ENCODE measurements at places on chromosomes 12 and 14. TPM values are rescaled to one million over a fixed set of nuclear protein-coding genes. Genes with fewer than 3 reads are reported as not detected.
A peak's percentile ranks its signal among the peaks of the same experiment; 100 is the strongest.

The ITGA7 gene
- 28.4 TPM for total RNA-seq

The CDC42BPB gene
- 88.5 TPM for total RNA-seq

The AMN gene
- total RNA-seq = 24.7 TPM

The CFAP251 gene
- total RNA-seq = 35.4 TPM

The CCDC38 gene
- total RNA-seq = 0.15 TPM

DNA sequence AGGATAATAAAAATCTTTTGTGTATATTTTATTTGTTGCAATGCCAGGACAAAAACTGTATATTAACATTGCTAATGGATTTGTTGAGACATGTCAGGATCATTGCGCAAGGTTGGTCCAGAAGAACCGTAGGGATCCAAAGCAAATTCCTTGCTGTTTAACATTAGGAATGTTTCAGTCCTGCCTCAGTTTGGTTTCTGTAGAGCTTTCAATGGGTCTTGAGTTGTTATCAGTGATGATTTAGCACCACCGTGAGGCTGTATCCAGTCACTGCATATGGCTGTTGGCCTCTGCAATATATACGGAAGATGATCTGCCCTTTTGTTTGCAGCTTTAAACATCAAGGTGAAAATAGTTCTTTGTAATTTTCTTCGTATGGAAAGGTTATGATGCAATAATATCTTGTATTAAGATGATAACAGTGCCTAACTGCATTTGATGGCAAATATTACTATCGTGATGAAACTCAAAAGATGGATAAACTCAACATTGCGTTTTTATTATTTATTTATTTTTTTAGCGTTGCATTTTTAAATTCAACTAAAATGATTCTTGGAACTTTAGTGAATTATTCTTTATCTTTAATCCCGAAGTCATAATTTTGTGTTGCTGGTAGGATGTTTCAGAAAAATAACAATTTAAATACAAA, 231.2 kb downstream of the AKAP6 start:
- peak; percentile 82 for DNase-seq
- no peaks in the 10 kb centered on the region for H3K27me3 ChIP-seq
- H3K4me3 ChIP-seq = no peak overlapping the region
- H3K27ac ChIP-seq = peak overlapping the region; percentile 65
- H3K4me1 ChIP-seq = peaks cover 13% of the 10 kb centered on the region
- no peaks in the 10 kb centered on the region for H3K36me3 ChIP-seq

DNA sequence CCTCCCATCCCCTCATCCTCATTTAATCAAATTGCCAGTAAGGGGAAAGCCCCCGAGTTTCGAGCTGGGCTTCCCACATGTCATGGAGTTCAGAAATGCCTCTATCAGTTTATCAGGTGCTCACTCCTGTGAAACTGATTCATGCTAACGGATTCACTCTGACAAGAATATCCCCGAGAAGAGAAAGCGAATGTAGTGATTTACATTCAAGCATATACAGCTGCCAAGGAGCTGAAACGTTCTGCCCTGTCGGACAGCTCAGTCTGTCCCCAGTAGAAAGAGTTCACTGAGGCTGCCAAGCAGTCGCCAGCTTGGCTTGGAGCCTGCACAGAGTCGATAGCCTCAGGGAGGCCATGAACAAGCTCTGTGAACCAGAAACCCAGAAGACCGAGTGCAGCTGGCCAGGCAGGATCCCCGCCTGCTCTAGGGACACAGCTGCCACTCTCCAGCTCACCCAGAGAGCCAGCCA, 88.4 kb downstream of the TMCC3 start:
- no peak overlapping the region for H3K4me3 ChIP-seq
- no peaks in the 10 kb centered on the region for H3K36me3 ChIP-seq
- no peaks in the 10 kb centered on the region for H3K4me1 ChIP-seq

DNA sequence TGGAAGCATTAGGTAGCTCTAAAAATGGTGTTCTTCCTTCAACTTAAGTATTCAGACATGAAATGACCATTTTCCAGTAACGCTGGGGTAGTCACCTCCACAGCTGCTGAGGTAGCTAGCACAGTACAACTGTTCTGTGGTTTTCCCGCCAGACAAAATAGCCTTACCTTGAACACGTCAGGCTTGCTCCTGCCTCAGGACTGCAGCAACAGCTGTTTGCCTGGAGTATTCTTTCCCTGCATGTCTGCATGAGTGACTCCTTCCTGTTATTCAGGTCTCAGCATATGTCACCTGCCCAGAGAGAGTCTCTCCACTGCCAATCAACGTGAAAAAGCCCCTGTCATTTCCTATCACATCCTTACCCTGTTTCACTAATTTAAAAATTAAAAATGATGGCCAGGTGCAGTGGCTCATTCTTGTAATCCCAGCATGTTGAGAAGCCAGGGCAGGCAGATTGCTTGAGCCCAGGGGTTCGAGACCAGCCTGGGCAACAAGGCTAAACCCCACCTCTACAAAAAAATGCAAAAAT, 37.9 kb downstream of the WDR89 start:
- DNase-seq = no peak
- H3K4me3 ChIP-seq = no peak overlapping the region
- no peaks in the 10 kb centered on the region for H3K27me3 ChIP-seq

DNA sequence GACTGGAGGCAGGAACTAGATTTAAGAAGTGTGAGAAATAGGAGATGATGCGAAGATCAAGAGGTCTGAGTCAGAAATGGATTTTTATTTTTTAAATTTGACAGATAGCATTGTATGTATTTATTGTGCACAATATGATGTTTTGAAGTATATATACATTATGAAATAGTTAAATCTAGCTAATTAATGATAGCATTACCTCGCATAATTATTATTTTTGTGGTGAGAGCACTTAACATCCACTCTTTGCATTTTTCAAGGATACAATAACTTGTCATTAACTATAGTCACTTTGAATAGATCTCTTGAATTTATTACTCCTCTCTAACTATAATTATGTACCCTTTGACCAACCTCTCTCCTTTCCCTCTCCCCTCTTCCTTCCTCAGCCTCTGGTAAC, 3.7 kb downstream of the SMOC1 start:
- H3K4me3 ChIP-seq = no peak overlapping the region
- H3K4me1 ChIP-seq = no peaks in the 10 kb centered on the region
- H3K36me3 ChIP-seq = no peaks in the 10 kb centered on the region
- no peak overlapping the region for H3K27ac ChIP-seq

DNA sequence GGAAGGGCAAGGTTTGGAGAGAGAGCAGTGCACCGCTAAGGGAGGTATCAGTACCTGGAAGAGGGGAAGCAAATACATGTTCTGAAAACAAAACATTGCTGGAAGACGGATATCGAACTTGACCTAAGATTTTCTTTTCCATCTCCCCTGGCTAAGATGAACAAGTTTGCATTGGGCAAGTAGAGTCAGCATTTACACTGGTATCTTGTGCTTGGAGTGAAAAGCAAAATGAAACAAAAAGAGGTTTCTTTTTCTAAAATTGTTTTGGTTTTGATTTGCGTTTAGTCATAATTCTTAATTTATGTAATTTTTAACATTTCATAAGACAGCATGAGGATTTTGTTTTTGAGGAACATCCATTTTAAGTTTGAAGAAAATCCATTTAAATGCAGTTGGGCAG, 881.6 kb downstream of the NRXN3 start:
- H3K27ac ChIP-seq = no peak overlapping the region
- H3K4me3 ChIP-seq = no peak overlapping the region
- no peaks in the 10 kb centered on the region for H3K27me3 ChIP-seq
- no peaks in the 10 kb centered on the region for H3K4me1 ChIP-seq
- H3K36me3 ChIP-seq = no peaks in the 10 kb centered on the region

GRCh38 chr14:56608689-56609088, 29.1 kb downstream of the TMEM260 start:
- no peak overlapping the region for H3K27ac ChIP-seq
- H3K36me3 ChIP-seq = no peaks in the 10 kb centered on the region
- H3K27me3 ChIP-seq = no peaks in the 10 kb centered on the region
- no peak for DNase-seq
- no peaks in the 10 kb centered on the region for H3K4me1 ChIP-seq

- peaks cover 4% of the 10 kb centered on the region for H3K4me1 ChIP-seq
- no peak overlapping the region for H3K27ac ChIP-seq
- no peak overlapping the region for H3K4me3 ChIP-seq
- H3K36me3 ChIP-seq = peaks cover 4% of the 10 kb centered on the region
- no peaks in the 10 kb centered on the region for H3K27me3 ChIP-seq
These were observed 102.4 kb downstream of the ESR2 start for GRCh38 chr14:64191756-64192155.

GRCh38 chr12:132483612-132484011, 6.3 kb upstream of the FBRSL1 start:
- no peak overlapping the region for H3K4me3 ChIP-seq
- no peak overlapping the region for H3K27ac ChIP-seq
- no peak for DNase-seq

DNA sequence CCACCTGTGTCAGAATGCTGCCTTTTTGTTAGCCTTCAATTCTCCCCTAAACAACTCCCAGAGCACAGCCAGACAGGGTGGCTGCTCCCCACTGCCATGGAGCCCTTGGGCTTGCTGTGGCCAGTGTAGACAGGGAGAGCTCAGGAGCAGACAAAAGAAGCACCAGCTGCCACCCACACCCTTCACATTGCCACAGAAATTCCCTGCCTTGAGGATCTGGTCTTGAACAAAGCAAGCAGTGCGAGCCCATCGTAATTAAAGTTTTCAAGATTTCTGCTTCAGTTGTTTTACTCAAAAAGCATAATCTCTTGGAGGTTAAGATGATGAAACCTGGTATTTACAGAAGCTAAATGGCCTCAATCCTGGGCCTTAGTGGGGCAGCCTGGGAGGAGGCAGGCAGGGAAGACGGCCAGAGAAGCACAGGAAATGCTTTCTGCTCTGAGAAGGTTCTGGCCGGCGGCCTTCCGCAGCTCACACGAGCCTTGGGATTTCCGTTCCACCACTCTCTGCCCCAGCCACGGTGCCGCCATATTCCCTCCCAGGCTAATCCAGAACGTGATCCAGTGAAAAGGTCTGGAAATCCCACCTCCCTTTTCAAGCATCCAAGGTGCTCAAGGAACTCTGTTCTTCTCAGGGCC, 535.2 kb downstream of the BCL11B start:
- H3K27ac ChIP-seq = no peak overlapping the region
- no peaks in the 10 kb centered on the region for H3K4me1 ChIP-seq
- no peaks in the 10 kb centered on the region for H3K36me3 ChIP-seq
- no peak overlapping the region for H3K4me3 ChIP-seq

DNA sequence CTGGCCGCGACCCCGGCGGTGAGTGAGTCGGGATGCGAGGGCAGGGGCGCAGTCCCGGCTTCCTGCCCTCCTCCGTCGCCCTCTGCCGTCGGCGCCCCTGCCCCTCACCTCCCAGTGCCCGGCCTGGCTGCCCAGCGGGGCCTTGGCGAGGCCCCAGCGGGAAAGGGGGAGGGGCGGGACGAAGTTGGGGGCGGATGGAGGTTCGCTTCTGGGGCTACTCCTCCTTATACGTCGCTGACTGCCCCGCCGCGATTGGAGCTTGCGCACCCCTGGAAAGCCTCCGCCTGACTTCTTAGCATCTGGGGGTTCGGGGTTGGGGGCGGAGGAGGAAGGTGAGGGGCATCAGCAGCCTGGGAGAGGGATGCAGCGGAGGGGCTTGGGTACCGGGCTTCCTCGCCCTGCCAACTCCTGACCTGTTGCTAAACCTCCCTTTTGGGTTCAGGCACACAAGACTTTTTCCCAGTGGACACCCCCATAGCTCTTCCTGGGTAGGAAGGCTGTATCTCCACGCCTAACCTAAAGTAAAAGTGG, 406 bp downstream of the TMEM263 start:
- peak; percentile 87 for DNase-seq
- no peaks in the 10 kb centered on the region for H3K4me1 ChIP-seq
- peak overlapping the region; percentile 98 for H3K4me3 ChIP-seq
- H3K27ac ChIP-seq = peak overlapping the region; percentile 99

DNA sequence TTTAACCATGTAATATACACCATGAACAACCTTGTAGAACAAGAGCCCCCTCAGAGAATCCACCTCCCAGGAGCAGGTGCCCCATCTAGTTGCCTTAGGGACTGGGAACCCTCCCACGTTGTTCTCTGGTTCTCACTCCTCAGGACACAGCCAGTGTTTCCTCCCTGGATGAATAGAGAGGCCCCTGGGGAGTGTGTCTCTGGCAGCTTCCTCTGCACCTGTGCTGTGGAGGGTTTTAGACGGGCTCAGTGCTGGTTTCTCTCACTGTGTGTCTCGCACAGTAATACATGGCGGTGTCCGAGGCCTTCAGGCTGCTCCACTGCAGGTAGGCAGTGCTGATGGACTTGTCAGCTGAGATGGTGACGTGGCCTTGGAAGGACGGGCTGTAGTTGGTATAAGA, 581.3 kb downstream of the TMEM121 start:
- no peak overlapping the region for H3K4me3 ChIP-seq
- H3K27ac ChIP-seq = no peak overlapping the region
- no peaks in the 10 kb centered on the region for H3K27me3 ChIP-seq
- DNase-seq = no peak
- H3K36me3 ChIP-seq = no peaks in the 10 kb centered on the region

DNA sequence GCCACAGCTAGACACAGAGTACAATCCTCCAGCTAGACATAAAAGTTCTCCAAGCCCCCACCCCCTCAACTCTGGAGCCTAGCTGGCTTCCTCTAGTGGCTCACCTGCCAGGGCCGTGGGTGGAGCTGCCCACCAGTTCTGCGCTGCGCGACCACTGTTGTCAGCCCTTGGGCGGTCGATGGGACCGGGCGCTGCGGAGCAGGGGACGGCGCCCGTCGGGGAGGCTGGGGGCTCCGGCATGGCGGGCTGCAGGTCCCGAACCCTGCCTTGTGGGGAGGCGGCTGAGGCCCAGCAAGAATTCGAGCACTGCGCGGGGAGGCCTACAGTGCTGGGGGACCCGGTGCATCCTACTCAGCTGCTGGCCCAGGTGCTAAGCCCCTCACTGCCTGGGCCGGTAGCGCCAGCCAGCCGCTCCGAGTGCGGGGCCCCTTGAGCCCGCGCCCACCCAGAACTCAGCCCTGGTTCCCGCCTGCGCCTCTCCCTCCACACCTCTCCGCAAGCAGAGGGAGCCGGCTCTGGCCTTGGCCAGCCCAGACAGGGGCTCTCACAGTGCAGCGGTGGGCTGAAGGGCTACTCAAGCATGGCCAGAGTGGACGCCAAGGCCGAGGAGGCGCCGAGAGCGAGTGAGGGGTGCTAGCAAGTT, 51.0 kb downstream of the RTN1 start:
- H3K36me3 ChIP-seq = no peaks in the 10 kb centered on the region
- H3K4me3 ChIP-seq = no peak overlapping the region
- H3K4me1 ChIP-seq = no peaks in the 10 kb centered on the region
- no peak for DNase-seq
- H3K27ac ChIP-seq = no peak overlapping the region

DNA sequence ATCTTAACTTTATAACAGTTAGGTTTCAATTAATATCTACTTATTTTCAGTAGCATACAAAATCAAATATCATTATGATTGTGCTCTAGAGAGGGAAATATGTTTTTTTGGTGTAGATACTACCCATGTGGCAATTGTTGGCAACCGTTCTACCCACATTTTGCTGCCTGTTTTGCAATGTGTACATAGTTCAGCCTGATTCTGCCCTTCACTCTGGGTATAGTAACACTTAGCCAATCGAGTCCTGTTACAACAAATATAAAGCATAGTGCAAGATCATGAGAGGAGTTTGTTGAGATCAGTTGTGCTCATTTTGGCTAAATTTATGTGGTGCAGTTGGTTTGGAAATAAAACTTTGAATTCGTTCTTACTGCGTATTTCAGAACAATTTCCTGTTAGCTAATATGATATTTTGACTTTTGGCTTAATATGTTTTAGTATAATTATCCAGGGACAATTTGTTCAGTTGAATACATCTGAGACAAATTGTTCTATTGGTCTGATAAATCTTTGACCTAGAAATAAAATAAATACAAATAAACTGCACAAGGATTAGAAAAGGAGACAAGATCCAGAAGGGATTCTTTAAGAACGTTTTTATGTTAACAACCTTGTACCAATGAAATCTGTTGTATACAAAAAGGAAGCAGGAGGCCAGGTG, 76.9 kb downstream of the ATF7IP start:
- no peaks in the 10 kb centered on the region for H3K4me1 ChIP-seq
- H3K4me3 ChIP-seq = no peak overlapping the region
- no peak for DNase-seq
- H3K27ac ChIP-seq = no peak overlapping the region
